ENCODE measurements at places on chromosomes 5 and 9.
A peak's percentile ranks its signal among the peaks of the same experiment; 100 is the strongest.

- DNase-seq, result no peak
These were observed 69.0 kb upstream of the OTULINL start for GRCh38 chr5:14512574-14512973.

DNA sequence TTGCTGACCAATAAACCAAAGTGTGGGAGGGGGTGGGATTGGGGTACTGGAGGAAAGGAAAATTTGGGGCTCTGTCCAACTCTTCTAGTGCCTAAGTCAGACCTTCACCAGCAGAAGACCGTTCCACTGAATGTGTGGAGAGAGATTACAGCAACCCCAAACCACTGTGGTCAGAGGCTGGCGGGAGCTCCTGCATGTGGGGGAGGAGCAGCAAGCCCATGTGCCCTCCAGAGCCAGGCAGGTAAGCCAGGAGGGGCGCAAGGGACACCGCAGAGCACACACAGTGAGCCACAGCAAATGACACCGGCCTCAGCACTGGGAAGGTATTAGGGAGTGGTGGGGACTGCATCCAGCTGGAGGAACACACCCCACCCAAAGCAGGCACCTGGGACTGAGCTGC, 62.9 kb downstream of the SMIM23 start:
- no peak for DNase-seq

- DNase-seq, result no peak
These were observed 5.5 kb downstream of the FOXB2 start for GRCh38 chr9:77024776-77025545.

DNA sequence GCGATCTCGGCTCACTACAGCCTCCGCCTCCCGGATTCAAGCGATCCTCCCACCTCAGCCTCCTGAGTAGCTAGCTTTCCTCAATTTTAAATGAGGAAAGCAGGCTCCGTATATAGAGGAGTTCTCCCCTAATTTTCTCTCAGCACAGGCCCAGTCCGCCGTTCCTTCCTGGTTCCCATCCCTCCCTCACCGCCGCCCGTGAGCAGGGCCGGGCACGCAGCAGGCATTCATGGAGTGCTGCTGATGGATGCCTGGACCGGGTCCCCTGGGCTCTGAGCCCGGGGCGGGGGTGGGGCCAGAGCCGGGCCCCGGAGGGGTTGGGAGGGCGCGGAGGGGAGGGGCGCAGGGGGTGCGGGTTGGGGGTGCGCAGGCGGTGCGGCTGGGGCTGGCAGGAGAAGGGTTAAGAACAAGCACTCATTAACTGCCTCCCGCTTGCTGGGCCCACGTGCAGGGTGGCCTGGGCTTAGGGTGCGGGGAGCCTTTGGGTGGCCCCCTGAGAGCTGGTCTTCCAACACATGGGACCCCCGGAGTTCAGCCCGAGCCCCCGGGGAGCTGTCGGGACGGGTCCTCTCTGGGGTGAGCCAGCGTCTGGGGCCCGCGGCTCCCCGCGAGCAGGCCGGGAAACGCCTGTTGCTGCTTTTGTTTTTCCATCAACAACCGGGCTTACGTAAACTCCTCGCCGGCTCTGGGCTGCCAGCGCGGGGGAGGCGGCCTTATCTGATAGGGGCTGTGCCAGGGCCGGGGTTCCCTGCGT, 33.7 kb downstream of the LHX2 start:
- DNase-seq, result no peak

DNA sequence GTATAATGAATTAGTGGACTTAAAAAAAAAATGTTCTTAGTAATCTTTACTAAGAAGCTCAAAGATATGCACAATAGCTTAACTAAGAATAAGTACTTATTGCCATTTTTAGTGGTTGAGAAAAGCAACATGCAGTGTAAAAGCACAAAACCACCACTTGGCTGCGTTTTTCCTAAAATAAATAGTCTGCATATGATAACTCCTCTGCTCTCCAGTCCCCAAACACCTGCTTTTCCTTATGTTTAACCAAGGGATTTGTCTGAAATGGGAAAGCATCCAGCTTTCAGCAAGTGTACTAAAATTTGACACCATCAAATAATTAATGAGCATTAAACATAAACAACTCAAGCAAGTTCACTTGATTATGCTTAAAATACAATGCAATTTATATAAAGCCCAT, 41.4 kb downstream of the PSIP1 start:
- no peak for DNase-seq

DNA sequence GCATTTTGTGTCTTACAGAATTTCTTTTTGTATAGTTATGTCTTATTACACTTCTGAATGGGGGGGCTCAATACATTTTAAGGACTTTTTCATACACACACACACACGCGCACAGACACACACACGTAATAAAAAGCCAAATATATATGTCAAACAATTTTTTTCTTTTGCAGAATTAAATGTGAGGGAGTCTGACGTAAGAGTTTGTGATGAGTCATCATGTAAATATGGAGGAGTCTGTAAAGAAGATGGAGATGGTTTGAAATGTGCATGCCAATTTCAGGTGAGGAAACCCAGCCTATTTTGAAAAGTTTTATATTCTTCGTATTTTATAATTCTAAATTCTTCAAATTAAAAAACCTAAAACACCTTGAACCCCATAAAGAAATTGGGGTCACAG, 25.6 kb downstream of the TMEFF1 start:
- DNase-seq, result no peak

GRCh38 chr9:36118706-36119105, 17.8 kb upstream of the GLIPR2 start:
- DNase-seq, result no peak

GRCh38 chr5:92518318-92518904, 1062.6 kb downstream of the NR2F1-AS1 start:
- DNase-seq, result no peak

DNA sequence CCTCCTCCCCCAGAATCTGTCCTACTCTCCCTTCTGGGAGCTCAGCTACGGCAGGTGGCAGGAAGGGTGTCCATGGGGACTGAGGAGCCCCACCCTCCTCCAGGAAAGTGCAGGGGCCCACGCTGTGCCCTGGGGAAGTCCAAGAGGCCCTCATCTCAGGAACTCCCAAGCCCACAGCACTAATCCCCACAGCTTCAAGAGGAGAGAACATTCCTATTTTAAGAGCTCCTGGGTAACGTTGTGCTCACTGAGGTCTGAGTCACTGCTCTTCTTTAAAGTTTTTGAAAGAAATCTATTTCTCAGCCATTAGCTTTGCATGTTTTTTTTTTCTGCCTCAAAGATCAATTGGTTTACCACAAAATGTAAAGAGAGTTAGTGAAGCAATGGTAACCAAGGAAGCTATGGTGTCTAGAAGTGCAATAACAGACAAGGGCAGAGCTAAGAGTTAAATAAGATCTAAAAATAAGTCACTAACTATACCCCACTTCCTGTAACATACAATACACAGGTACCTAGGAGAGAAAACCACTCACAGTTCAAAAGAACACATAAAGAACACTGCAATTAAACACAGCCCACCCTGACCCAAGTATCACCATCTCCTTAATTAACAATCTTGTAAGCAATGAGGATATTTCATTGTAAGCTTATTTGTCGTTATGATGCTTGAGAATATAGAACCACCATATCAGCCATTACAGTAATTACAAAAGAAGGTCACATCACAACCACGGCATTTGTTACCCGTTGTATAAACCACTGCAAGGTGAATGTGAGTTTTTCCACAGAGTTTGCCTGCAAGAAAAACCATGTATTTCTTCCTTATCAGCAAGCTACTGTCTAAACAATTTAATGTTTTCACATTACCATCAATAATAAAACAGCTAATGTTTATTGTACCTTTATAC, 382.3 kb upstream of the SLC30A5 start:
- no peak for DNase-seq

GRCh38 chr9:114592356-114592755, 4.8 kb downstream of the ATP6V1G1 start:
- DNase-seq, result peak; percentile 34

GRCh38 chr5:108637134-108637533, 110.6 kb upstream of the FER start:
- no peak for DNase-seq

DNA sequence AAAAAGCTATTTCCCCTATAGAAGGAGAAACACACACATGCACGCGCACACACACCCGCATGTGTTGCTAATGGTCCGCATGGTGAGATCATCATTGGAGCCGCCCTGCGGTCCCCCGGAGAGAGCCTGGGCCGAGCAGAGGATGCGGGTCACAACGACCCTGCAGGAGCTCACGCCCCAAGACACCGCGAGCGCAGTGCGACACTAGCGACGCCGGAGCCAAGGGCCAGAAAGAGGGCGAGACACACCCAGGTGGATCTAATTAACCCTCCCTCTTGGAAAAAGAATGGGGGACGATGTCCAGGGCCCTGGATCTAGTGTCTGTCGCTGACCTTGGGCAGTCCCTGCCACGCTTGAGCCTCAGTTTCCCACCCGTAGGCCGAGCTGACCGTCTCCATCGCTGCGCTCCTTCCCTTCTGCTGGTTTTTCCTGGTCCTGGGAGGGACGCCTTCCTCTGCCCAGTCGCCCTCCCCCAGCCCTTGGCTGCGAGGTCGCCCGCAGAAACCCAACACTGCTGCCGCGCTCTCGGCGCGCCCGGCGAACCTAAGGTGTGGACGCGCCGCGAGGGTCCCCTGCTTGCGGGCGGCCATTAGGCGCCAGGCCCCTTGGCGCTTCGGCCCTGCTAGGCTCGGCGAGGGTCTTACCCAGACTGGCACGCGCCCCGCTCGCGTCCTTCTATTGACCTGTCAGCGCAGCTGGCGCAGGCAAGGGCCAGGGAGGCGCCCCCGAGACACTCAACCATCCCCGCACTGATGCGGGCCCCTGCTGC, 47.5 kb upstream of the RNF20 start:
- DNase-seq, result no peak

DNA sequence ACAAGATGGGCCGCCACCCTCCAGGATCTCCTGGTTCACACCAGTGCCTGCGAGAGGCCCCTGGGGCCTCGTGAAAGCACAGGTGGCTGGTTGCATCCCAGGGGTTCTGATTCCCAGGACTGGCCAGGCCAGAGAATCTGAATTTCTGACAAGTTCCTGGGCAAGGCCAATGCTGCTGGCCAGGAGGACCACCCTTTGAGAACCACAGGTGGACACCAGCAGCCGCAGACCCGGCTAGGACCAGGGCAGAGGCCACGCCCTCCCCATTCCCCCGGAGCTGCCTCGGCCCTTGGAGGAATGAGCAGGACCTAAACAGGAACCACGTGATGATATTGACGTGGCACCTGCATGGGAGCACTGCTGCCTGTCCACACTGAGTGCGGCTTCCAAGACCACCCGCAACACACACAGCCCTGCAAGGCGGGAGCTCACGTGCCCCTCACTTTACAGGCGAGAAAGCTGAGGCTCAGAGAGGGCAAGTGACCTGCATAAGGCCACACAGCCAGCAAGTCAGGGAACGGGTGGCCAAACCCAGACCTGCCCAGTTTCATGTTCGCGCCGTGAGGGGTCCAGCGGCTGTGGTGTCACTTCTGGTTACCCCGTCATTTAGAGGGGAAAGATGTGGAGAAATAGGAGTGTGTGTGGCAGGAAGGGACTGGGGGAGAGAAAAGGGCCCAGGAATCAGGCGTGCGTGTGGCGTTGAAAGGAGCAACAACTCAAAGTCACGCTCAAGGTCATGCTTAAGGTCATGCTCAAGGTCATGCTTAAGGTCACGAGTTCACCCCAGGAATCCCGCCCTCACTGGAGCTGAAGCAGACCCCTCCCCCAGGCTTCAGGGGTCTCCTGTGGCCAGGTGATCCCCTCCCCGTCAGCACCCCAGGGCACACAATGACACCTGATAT, 105.9 kb upstream of the IER5L start:
- DNase-seq, result no peak

Data from activated CD4-positive, alpha-beta T cell treated with anti-CD3 and anti-CD28 coated beads for 1 hour (primary cell).